ENCODE measurements at places on chromosomes 12 and 14.

DNA sequence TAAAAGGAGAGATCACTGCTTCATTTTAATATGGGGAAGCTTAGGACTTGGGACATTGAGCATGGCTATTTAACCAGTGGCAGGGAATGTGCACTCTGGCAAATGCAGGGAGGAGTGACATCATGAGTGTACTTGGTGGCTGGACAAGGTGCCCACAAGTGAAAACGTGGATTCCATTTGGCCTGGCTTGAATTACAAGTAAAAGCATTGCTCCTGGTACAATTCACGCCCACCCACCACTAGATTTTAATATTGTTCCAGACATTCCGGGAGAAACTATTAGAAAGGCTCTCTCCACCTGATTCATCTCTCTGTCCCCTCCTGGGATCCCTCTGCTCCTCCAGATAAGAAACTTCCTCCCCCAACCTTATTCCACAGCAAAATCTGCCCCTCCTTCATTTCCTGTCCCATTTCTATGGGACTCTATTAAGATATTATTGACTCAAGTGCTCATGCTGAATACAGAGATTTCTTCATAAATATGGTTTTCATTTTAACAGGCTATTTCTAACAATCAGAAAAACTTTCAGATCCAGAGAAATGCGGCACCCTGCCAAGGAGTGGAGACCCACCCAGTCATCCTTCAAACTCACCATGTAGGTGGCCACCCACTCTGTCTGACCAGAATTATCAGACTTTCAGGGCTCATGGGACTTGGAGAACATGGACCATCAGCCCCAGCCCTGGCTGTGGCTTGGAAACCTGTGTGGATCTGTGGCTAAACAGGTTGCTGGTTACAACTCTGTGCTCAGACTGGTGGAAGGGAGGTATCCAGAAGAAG lies 43.2 kb downstream of the SSPN start:
- no peak for DNase-seq

- no peak for DNase-seq
Measured at GRCh38 chr12:32261638-32262037, 137.7 kb upstream of the FGD4 start.

- DNase-seq = peak; percentile 91
Measured at GRCh38 chr12:14256555-14257169, 108.8 kb upstream of the ATF7IP start.

DNA sequence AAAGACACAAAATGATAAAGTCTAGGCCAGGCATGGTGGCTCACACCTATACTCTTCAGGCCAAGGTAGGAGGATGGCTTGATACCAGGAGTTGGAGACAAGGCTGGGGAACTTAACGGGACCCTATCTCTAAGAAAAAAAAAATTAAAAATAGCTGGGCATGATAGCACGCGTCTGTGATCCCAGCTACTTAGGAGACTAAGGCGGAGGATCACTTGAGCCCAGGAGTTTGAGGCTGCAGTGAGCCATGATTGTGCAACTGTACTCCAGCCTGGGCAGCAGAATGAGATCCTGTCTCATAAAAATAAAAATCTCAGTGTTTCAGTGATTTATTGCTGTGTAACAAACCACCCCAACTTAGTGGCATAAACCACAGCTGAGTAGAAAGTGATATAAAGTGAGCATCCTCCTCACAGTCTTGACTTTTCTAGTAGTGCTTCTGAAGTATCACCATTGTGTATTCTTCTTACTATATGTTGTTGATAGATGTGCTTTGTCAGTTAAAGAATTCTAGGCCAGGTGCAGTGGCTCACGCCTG lies 10.6 kb upstream of the ATF1 start:
- no peak for DNase-seq

- no peak for DNase-seq
Measured at GRCh38 chr14:89231426-89232113, 185.5 kb downstream of the FOXN3 start.

DNA sequence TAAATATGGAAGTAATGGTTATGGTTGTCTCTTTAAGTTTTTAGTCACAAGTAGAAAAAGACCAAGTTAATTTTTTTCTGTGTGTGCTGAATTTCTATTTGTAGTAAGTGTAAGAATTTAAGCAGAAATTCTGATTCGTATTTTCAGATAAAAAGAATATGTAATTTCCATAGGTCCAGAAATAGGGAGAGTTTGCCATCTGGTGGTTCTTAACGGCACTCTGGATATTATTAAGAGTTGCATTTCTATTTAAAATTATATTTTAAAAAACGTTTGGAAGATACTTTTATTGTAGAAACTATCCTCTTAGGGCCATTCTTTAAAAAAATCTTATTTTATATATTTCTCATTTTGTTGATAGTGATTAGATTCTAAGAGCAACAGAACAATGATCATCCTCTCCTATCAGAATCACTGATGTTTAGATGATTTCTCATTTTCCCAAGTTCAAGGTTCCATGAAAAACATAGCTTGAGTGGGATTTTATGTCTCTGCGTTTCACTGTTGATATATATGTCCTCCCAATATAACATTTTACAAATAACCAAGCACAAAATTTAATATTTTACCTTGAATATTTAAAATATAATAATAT lies 88.3 kb downstream of the LRRK2 start:
- DNase-seq = peak; percentile 29

Measured in inflammatory macrophage (primary cell).